ENCODE measurements at places on chromosomes 6 and 20.

DNA sequence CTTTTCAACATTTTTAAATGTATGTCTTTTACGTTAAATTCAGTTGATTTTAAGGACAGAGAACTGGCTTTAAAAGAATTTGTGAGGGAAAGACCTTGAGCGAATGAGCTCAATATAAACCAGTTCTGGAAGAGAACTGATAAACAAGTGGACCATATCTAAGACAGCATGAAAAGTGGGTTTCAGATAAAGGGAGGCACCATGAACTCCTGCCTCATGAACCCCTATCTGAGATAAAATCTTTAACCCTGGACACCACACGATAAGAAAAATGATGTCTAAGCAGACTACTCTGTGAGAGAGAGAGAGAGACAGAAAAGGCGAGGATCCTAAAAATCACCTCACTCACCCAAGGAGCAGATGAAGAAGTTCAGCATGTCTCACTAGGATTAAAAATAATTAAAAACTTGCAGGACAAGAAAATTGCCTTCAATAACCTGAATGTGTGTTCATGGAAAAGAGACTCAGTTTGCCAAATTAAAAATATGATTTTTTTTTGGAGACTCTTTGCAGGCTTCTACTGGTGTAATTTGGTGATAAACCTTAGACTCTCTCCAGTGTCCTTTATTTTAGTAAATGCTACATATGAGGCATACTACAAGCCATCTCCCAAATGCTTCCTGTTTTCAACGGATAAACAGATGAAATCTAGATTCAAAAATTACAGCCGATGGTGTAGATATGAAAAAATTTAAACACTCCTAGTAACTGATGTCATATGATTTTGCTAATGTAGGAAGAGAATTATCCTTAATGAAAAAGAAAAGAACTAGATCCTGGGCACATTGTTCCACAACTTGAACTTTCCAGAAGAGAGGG, 299.5 kb downstream of the ADGB start:
- no peak for DNase-seq

DNA sequence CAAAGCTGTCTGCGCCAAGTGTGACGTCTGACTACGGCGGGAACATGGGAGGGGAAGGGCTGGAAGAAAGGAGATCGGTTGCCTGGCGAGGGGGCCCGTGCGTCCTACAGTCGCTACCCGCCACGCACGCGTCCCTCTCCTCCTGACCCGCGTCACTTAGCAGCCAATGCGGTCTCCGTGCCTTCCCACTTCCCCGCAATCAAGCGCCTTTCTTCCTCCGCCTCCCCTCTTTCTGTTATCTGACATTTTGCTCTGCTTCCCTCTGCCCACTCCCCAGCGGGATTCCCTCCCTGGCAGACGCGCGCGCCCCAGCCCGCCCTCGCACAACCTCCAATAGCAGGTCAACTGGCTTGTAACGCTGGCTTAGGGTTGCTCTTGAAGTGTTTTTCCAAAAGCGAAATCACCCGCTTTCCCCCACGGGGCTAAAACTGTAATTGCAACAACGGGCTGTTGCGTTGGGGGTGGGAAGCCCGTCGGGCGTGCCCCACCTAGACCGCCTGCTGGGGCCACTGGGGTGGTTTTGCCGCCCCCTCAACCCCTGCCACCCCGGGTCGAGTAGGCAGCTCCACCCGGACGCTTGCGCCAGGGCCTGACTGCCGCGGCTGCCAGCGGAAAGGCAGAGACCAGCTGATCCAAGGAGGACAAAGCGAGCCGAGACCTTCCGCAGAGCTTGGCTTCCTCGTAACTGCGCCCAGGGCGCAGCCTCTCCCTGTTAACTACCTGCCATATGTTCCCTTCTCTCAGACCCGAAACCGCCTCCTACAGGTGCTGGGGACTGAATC, 6.2 kb upstream of the SOX4 start:
- no peak for DNase-seq

GRCh38 chr6:97123652-97124051, 159.4 kb downstream of the MMS22L start:
- DNase-seq: no peak

DNA sequence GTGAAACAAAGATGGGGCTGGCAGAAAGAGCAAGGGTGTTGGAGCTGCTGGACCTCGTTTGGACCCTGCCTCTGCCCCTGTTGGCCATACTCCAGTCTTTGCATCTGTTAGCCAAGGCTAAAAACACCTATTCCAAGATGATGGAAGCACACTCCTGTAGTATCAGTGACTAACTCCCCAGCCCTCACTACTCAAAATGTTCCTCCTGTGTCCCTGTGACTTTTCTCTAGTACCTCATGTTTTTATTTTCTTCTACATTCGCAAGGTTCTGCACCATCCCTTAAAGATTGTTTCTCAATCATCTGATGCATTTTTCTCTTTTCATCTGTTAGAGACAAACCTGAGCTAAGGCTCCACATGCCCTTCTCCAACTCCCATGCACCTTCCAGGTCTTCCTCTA, 8.9 kb downstream of the PERP start:
- no peak for DNase-seq

DNA sequence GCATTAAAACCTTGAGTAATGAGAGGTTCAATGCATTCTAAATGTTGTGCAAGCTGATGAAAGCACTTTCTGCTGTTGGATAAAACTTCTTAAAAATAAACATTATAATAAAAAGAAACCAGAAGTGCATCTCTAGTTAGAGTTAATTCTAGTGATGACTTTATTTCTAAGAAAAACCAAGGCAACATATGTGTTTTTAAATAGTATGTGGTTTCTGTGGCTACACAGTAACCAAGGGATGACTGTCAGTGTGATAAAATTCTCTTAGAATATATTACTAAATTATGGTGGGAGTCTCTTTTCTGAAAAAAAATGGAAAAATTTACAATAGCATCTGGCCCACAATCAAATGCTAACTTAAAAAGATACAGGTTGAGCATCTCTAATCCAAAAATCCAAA, 117.0 kb downstream of the ME1 start:
- DNase-seq: no peak

GRCh38 chr6:157488058-157488457, 107.1 kb downstream of the ZDHHC14 start:
- no peak for DNase-seq

GRCh38 chr20:33169176-33169794, 1.3 kb downstream of the BPIFA2 start:
- no peak for DNase-seq

DNA sequence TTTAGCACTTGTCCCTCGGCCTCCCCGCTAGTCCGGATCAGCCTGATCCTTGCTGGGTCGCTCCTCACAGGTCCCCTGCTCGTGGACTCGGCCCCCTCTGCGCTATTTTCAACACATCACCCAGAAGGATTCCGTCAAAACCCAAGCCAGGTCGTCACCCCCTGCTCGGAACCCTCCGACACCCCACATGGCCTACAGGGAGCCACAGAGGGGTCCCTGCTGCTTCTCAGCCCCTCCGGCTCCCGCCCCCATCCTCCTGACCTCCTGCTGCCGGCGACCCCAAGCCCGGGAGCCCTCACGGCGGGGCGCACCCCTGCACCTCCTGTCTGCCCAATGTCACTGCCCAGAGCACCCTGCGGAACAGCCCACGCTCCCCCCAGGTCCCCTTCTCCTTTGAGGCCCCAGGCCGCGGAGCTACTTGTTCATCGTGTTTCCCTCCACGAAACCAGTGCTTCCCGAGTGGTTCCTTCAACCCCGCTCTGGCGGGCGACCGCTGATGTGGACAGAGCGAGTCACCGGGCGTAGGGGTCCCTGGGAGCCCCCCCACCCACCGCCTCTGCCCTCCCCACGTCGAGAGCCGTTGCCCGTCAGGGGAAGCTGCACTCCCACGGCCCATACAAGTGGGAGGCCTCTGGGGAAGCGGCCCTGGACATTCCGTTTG, 638 bp upstream of the MYL9 start:
- no peak for DNase-seq

DNA sequence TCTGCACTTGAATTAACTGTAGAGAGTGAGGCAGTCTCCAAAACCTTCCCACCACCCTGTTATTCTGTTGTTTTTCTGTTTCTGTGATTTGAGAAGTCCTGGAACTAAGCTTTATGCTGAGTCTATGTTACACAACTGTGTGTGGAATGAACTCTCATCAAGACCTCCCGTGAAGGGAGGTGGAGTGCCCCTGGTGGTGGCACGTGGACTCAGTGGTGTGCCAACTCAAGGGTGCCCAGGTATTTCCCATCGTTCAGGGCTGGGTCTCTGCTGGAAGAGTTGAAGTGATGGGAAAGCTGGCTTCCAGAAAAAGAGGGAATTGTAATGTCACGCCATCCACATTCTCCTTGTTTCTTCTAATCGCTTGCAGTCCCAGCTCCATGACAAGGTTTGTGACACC, 374.2 kb downstream of the SMOC2 start:
- DNase-seq: no peak

DNA sequence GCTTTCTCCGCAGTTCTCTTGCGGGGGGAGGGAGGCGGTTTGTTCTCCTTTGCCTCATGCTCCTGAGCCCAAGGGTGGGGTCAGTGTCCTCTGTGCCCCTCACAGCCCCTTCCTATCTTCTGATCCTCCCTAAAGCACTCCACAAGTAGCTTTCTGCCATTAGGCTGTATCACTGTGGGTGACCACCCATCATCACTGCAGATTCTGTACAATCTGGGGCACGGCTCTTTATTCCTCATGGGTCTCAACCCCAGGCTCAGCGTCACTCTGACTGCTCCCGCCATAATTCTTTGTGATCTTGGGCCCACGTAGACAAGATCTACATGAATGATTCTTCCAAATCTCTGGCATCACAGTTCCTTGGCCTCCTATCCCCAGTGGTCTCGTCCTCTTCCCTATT, 10.5 kb downstream of the NCR2 start:
- no peak for DNase-seq

DNA sequence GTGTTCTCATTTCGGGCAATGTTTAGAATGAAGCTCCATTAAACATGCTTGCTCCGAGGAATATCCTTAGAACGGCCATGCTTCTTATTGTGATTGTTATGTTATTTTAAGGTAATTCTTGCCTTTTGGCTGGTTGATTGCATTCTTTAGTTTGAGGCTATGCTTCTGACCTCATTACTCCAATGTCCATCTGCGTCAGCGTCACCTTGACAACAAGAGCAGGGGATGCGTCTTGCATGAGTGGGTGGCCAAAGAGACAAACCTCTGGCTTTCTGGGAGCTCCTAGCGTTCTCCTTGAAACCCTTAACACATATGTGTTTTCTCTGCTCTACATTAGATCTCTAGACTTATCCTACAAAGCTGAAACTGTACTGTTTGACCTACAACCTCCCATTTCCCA, 184.3 kb downstream of the THBS2 start:
- no peak for DNase-seq

DNA sequence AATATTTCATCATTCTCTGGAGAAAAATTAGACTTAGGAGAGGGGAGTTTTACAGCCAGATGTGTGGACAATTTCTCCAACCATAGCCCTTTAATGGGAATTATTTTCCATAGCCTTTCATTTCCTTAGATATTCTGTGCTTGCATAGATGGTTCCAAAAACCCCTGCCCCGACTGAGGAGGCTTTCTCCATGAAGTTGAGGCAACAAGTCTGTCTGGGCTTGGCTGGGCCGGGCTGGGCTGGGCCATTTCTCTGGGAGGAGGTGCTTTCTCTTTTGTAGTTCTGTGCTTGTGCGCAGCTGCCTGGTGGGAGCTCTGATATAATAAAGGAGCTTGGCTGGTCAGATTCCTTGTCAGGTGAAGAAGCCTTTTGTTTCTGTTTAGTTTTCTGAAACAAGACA, 71.4 kb downstream of the SOBP start:
- DNase-seq: no peak

GRCh38 chr20:54474046-54474445, 1.3 kb upstream of the DOK5 start:
- DNase-seq: no peak

DNA sequence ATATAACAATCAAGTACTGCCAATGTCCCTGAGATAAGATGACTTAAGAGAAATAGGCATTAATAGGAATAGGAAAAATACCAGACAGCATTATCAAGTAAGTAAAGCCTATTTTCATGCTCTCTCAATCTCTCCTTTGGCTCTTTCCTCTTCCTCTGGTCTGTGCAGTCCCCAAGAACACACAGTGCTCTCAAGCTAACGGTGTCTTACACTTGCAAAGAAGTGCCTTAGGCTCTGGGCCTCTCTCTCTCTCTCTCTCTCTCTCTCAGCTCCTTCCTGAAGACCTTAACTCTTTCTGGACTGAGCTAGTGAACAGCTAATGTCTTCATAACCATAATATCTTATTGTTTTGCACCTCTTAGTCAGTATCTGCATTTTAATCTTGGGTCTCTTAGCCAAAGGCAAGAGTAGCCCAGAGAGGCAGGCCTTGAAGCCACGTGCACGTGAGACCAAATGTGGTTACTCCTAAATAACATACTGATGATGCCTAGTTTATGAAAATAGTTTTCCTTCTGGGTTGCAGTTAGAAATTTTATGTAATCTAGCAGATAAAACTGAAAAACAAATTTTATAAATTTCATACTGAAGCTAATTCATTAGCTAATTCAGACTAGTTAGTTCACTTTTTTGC, 70.8 kb downstream of the TPD52L1 start:
- DNase-seq: no peak

- DNase-seq: no peak
Measured at GRCh38 chr6:95133578-95133977, 443.8 kb upstream of the MANEA start.

DNA sequence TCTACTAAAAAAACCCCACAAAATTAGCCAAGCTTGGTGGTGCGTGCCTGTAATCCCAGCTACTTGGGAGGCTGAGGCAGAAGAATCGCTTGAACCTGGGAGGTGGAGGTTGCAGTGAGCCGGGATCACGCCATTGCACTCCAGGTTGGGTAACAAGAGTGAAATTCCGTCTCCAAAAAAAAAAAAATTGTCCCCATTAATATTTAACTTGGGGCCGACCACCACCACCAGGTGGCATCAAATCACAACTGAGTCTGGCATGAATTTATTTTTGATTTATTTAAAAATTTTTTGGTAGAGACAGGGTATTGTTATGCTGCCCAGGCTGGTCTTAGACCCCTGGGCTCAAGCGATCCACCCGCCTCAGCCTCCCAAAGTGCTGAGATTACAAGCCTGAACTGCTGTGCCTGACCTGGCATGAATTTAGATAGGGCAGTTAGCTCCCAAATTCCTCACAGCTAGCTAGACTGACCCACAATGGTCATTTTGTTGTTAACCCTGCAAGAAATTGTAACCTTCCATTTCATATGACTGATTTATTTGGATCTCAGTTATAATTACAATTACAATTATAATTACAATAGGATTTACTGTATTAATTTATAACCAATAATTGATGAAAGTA, 17.1 kb upstream of the BEND3 start:
- no peak for DNase-seq

- no peak for DNase-seq
Measured at GRCh38 chr6:126553854-126554253, 213.9 kb downstream of the CENPW start.

DNA sequence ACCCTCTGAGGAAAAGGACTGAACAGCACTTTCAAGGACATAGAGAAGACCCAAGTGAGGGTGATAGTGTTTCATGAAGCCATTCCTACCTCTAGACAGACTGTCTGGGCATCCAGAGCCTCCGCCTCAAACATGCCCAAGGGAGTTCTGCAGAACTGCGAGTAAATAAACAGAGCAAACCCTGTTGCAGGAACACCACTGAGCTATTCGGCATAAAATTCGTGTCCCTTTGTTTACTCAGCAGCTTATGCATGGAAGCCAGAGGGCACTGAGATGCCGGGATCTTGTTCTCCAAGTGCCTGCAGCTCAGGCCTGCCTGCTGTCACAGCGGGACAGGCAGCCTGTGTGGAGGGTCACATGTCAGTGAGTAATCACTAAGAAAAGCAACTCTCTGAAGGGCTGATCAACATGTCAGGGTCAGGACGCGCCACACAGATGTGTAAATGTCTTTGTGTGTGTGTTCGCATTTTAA, 164.9 kb upstream of the HEY2 start:
- no peak for DNase-seq

- no peak for DNase-seq
Measured at GRCh38 chr20:48696671-48697070, 131.1 kb downstream of the PREX1 start.

GRCh38 chr20:34331838-34332237, 28.7 kb upstream of the AHCY start:
- DNase-seq: no peak
